Renal cortical epithelial cell (primary cell): ENCODE measurements at places on chromosomes 7 and 10. TPM values are rescaled to one million over a fixed set of nuclear protein-coding genes. Genes with fewer than 3 reads are reported as not detected.

- DNase-seq = no peak
Measured at GRCh38 chr10:6583447-6583846, 3.4 kb upstream of the PRKCQ start.

- DNase-seq = peak; percentile 70
Measured at GRCh38 chr10:116742367-116743265, at the start of gene HSPA12A. TSS of gene HSPA12A (minus strand) at chr10:116742566. CDS start at chr10:116742469, 97 bp downstream.

DNA sequence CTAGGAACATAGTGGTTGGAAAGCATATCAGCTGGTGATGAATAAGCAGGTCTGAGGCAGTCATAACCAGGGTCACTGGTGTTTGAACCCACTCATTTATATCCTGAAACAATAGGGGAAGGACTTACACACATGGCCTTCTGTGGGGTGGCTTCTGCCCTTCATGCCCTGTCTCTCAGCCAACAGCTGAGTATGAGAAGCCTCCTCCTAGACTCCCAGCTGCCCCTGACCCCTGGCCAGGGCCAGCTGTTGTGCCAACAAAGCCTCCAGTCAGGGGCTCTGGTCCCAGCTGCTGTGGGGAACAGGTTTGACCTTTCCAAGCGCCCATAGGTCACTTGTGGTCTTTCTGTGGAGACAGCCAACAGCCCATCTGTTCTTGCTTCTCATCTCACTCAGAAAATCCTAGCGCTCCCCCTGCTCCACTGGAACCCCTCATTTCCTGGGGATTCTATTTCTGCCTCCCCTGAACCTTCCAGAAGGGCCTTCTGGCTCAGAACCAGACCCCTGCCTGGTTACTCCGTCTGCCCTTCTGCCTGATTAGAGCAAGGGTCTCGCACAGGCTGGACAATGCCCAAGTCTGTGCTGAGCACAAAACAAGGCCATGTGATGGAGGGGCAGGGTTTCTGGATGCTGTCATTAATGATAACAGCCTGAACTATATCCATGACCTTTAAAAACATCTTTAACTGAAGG is 9.7 kb upstream of the PURB start:
- DNase-seq = no peak

GRCh38 chr10:4191894-4192293 is 406.9 kb upstream of the KLF6 start:
- no peak for DNase-seq

- DNase-seq = peak; percentile 56
Measured at GRCh38 chr7:156100086-156100485, 287.8 kb upstream of the SHH start.

DNA sequence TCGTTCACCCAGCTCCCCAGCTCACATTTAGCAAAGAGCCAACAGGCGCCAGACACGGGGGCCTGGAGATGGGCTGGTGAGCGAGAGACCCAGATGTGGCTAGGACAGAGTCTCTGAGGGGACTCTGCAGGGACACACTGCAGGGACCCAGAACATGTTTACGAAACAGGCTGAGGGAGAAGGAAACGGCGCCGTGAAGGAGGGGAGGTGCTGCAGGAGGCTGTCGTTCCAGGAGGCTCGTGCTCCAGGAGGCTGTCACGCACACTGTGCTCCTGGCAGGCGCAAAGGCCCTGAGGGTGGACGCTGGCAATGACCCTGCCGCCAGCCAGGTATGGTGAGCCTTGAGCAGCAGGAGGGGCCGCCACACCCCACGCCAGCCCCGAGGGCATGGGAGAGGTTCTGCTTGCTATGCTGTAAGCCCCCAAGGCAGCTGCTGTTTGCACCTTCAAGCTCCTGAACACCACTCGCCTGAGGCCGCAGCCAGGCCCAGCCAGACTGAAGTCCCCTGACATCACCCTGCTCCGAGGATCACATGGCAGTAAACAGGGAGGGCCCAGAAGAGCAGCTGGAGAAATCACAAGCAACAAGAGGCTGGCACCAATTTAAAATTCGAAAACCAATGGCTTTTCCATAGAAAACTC is 27.3 kb downstream of the ADAP1 start:
- no peak for DNase-seq

DNA sequence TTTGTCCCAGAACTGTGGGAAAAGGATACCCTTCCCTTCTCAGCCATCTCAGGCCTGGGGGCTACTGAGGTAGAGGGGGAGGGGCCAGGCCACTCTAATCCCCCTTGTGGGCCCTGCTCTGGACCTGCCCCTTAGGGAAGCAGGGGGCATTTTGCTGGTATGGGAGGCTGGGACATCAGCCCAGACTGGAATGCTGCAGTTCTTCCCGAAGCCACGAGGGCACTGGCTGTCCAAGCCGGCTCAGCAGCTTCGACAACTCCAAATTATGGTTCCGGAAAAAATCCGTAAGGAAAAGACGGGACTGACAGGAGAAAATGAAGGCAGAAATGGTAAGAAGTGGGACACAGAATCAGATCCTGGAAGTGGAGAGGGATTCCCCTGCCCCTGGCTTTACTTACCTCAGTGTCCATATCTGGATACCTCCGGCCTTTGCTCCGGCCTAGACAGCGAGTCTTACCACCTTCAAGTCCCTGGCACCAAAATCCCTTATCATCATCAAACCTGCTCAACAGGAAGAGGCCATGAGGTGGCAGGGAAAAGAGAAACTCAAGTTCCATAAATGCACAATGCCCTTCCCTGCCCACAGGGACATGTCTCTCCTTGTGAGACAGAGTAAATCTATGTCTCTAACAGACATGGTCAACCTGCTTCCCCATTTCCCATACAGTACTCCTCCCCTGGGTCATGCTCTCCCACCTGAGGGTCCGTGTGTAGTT is 9.0 kb downstream of the NDST2 start:
- DNase-seq = no peak

DNA sequence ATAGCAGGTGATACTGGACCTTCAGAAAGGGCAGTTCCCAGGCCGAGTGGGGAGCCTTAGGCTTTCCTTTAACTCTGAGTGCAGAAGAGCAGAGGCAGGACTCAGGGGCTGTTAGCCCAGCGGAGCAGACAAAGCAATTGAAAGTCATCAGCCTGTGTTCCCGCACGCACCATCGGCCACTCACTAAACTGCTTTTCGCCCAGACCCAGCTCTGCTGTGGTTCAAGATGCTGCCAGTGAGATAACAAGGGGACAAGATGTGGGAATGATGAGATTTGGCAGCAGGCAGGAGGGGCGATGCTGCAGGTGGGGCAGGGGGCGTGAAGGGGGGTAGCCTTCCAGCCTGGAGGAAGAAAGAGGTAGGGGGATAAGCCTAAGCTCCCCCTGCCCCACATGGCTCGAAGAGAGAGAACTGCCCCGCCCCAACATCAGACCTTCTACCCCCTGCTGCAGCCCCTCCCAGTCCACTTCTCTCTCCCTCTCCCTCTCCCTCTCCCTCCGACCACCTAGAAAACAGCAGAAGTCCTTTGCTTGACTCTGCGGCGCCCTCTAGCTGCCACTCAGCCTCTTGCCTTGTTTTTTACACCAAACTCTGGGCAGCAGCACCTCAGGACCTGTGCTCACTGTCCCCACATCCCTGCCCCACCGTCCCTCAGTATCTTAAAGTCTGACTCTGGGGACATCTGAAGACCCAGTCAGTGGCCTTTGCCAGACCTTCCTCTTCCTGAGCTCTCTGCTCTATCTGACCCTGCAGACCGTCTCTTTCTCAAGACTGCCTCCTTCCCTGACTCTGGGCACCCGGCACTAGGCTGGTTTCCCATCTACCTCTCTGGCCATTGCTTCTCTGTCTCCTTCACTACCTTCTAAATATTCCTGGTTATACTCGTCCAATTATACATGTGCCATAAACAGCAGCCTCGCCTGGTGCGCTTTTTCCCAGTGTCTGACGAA is 110.5 kb downstream of the C10orf105 start:
- DNase-seq = peak; percentile 29

DNA sequence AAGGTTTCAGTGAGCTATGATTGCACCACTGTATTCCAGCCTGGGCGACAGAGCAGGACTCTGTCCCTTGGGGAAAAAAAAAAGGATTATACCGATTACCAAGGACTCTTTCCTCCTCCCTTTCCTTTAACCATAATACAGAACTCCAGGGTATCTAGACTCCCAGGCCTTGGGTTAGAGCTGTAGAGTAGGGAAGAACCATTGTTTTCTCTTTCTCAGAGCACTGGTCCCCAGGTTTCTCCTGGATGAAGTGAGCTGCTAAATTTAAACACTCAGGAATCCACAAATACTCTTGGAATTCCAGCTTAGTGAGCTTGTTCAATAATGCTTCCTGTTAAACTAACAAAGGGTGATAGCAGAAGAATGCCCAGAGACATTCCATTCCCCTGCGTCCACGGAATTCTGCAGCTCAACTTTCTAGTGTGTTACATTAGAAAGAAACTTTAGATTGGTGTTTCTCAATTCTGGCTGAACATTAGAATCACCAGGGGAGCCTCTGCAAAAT is 14.6 kb upstream of the RPEL1 start:
- DNase-seq = peak; percentile 98

DNA sequence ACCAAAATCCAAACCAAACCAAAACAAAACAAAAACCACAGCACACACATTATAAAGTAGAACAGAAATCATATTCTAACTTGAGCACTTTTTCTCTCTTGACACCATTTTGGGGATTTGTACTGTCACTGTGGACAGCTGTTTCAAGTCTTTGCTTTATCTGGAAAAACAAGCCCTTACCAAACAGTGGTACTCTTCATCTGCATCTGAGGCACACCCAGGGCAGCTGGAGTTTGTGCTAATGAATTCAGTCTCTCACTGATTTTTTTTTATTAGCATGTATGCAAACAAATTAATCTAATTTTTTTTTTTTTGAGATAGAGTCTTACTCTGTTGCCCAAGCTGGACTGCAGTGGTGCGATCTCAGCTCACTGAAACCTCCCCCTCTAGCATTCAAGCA is 171.4 kb downstream of the RAPGEF5 start:
- no peak for DNase-seq

DNA sequence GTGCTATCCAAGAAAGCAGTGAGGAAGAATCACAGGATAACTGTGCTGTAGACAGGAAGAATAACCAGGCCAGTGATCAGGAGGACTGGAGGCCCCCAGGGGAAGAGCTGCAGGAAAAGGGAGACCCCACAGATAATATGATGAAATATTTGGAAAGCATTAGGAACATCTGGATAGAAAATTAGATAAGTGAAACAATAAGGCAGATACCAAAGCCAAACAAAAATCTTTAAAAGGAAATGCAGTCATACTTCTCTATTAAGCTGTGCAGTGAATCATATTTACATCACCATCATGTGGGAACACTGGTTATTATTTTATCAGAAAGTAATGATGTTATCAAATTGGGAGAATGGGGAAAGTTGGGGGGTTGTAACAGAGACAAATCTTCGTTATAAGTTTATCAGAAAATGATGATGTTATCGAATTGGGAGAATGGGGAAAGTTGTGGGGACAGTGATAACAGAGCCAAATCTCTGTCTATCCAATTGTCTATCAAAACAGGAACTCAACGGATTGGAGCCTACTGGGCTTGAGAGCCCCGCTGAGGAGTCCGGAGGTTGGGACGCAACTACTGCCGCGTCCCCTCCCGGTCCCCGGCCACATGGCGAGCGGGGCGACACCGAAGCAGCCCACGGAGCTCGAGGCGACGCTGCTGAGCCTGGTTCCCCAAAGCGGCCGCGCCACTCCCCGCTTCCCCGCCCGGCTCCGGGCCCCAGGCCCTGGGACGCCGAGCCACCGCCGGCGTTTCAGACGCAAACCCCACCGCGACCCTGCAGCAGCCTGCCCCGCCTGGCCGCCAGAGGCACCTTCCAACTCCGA is 14.0 kb upstream of the RALA start:
- DNase-seq = no peak

DNA sequence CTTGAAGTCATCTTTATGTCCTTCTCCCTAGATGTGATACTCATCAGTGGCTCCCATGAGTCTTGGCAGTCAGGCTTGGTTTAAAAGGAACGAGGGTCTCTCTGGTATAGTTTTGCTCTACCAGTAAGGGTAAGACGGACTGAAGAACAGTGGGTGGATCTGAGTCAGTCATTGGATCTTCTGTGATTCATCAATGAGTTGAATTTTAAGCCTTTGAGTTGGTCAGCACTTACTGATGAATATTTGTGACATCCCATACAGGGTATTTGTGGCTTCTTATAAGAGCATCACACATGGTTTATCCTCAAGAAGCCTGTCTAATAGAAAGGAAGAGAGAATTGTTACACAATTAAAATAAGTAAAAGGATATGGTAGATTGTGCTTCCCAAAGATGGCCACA is 87.3 kb upstream of the NAMPT start:
- peak; percentile 44 for DNase-seq

DNA sequence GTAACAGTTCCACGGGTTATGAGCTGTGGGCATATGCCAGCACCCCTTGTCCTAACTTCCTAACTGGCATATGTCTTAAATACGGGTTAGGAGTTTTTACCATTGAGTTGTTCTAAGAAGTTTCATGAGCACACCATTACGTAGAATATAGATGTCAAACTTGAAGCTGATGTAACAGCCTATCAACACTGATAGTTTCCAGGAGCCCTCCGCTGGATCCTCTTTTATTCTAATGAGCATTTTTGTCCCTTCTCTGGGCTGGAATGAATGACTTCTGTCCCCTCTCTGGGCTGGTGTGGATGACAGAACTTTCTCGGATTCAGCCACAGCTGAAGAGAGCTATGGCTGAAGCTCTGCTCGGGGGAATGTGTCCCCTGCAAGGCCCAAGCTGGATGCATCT is 256.3 kb downstream of the SORCS1 start:
- no peak for DNase-seq

- DNase-seq = no peak
Measured at GRCh38 chr10:33799944-33800323, 465.5 kb upstream of the NRP1 start.

DNA sequence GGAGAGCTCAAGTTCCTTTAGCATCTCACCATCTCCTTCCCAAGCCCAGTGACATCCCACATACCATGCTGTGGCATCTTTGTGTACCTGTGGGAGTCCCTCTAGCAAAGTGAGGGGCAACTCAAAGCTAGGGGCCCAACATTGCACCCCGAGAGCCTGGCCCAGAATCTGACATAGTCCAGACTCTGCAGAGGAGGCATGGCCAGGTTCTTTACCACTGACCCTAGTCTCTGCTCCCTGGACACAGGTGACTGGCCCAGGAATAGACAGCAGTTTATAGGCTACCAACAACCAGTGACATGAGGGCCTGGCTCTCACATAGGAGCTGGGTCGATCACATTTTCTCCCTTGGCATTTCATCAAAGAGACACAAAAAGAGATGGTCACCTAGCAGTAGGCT is 444.0 kb upstream of the ZMIZ1 start:
- no peak for DNase-seq

- DNase-seq = peak; percentile 82
Measured at GRCh38 chr10:29841724-29842649, 207.2 kb upstream of the SVIL start.

Gene ATRNL1
- 5.0 and 12.3 TPM in 2 replicates for total RNA-seq

Gene KCNMA1
- total RNA-seq = 12.9 and 17.7 TPM in 2 replicates

Gene SLC26A4
- total RNA-seq = 0.10 and 0.87 TPM in 2 replicates

Gene NEUROG3
- not detected in 2 replicates for total RNA-seq

Gene MOGAT3
- total RNA-seq = not detected in 2 replicates

Gene DYDC1
- total RNA-seq = not detected in 2 replicates

Gene ZNF853
- 1.7 and 9.1 TPM in 2 replicates for total RNA-seq

Gene CYP2C9
- total RNA-seq = 0.85 TPM in 1 of 2 replicates, not detected in the other

Gene TPK1
- total RNA-seq = 11.0 and 11.6 TPM in 2 replicates

Gene SPDYE5
- 0.10 and 0.35 TPM in 2 replicates for total RNA-seq

Gene MKX
- total RNA-seq = 0.25 TPM in 1 of 2 replicates, not detected in the other
